ELF-1 (cell line): ENCODE measurements at places on chromosomes 16 and 17.

DNA sequence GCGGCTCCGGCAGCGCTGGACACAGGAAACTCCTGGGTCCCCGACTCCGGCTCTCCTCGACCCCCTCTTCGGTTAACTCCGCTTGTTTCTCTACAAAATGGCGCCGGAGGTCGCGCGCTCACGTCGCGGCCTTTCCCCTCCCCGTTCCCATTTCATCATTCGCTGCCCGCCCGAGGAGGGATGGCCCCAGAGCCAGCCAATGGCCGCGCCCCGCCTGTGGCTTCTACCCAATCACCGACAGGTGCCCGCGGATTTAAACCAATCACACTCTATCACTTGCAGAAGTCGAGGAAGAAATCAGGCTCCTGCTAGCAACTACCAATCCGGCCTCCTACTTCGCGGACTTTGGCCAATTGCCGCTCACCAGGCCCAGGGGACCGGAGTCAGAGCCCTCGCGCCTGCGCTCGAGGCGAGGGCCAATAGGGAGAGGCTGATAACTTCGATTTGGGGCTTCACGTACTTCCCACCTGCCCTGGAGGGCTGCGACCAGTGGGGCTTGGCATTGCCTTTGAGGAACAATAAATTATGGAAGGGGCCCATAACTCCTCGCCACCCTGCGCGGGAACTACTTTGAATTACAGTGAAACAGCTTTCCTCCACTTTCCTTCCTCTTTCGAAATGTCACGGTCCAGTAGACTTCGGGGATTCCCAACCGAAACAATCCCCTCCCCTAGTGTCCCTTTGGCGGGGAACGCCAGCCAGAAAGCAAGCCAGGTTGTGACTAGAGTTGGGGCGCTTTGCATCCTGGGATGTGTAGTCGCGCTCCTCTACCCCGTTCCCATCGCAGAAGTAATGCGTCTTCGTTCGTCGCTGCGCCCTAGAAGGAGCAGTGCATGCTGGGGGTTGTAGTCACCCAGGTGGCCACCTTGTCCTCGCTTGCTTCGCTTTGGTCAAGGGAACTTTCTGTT lies at the start of gene CNOT1:
Gene CNOT1, minus strand, starts transcription at position 94 of the 908 bp plus-strand sequence. CDS start 30,489 bp downstream, outside the sequence.
- peak; percentile 100 for DNase-seq

DNA sequence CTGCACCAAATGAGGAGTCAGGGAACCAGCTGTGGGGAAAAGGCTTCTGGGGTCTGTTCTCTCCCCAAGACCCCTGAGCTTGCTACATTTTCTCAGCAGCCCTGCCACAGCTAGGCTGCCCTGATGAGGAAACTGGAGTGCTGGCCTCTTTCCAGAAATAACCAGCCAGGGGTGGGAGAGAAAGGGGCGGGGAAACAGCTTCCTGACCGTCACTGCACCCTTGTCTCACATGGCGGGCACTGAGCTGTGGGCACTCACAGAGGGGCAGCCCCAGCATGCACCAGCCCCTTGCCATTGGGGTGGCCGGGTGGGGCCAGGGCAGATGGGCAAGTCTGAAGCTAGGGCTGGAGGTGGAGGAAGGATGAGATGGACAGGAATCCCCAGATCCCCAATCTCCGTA lies 2.9 kb downstream of the SRL start:
- no peak for DNase-seq

- DNase-seq = no peak
These were observed 149.3 kb downstream of the CLEC16A start for GRCh38 chr16:11093572-11094074.

DNA sequence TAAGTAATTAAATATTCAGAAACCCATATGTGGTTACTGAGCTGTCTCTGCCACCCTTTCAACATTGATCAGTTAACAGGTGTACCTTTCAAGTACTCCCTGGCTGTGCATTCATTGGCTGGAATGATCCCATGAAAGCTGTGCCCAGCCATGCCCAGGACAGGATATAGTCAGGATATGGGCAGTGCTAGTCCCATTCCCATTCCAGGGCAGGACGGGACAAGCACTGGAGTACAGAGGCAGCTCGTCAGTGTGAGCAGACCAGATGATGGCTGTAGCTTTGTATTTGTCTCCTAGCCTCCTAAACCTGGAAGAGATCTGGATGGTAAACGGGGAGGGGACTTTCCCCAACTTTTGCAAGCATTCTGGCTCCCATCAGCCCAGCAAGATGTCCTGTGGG lies 22.5 kb downstream of the HEATR3 start:
- DNase-seq = no peak

DNA sequence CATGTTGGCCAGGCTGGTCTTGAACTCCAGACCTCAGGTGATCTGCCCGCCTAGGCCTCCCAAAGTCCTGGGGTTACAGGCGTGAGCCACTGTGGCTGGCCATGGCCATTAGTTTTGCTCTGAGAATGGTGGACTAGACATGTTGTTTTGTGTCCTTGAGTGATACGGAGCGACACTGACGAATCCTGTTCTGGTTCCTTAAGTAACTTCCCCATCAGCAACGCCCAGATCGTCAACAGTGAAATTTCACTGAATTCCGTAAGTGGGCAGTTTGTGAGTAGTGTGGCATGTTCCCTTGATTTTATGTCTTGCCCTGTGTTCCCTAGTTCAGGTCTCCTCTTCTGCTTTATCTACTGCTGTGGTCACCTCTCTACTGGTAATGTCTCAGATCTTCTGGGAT lies 67.4 kb downstream of the SNX29 start:
- DNase-seq = no peak

DNA sequence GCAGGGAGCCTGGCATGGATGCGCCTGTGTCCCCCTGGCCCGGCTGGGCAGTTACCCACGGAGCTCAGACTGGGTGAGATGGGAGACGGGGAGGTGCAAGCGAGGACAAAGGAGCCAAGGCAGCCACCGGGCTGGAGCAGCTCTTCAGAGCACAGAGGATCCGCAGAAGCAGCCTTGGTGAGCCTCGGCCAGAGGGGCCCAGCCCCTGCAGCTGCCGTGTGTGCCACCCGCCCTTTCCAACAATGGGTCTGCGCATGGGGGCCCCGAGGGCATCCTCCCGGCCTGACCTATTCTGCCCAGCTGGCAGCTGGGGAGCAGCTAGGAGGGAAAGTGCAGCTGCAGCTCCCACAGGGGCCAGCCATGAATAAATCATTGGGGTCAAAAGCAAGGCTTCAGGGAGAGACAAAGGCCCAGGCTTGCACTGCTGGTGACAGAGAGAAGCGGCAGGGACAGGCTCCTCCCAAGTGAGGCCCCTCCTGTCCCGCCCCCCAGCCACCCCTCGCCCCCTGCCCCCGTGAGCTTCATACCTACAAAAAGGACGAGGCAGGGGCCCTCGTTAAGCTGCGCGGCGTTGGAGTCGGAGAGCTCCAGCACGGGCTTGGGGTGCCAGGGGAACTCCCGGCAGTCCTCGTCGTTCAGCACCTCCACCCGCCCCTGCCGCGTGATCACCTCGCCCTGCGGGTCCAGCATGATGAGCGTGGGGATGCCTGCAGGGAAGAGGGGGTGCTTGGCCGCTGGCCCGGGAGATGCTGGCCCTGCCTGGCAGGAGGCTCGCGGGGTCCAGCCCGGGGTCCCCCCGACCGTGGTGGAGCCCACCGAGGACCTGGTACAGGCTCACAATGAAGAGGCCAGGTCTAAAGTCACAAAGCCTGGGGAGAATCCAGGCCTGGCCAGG lies 22.6 kb downstream of the MRM3 start:
- DNase-seq = no peak

DNA sequence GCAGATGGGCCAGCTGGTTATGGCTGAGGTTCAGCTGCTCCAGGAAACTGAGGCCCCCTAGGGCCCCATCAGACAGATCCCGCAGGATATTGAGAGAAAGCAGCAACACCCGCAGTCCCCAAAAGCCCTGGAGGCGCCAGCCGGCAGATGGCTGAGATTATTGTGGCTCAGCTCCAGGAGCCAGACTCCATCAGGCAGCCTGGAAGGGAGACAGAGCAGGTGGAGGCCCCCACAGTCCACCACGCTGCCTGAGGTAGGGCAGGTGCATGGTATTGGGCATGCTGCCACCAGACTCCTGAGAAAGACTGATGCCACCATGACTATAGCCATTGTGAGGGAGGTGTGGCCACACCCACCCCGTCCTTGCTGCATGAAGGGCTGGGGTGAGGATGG lies 9.5 kb upstream of the TMEM101 start:
- no peak for DNase-seq

GRCh38 chr17:56908001-56908542 lies 5.8 kb downstream of the TRIM25 start:
- DNase-seq = no peak
